Endothelial cell of umbilical vein (primary cell): ENCODE measurements at places on chromosomes 5 and 9.

- no peak for DNase-seq
Observed at GRCh38 chr5:135153661-135154060, 119.6 kb upstream of the PITX1 start.

GRCh38 chr5:135456238-135457099 lies 4.3 kb upstream of the TIFAB start:
- DNase-seq = no peak

- no peak for DNase-seq
Observed at GRCh38 chr9:110081395-110081794, 126.6 kb downstream of the C9orf152 start.

DNA sequence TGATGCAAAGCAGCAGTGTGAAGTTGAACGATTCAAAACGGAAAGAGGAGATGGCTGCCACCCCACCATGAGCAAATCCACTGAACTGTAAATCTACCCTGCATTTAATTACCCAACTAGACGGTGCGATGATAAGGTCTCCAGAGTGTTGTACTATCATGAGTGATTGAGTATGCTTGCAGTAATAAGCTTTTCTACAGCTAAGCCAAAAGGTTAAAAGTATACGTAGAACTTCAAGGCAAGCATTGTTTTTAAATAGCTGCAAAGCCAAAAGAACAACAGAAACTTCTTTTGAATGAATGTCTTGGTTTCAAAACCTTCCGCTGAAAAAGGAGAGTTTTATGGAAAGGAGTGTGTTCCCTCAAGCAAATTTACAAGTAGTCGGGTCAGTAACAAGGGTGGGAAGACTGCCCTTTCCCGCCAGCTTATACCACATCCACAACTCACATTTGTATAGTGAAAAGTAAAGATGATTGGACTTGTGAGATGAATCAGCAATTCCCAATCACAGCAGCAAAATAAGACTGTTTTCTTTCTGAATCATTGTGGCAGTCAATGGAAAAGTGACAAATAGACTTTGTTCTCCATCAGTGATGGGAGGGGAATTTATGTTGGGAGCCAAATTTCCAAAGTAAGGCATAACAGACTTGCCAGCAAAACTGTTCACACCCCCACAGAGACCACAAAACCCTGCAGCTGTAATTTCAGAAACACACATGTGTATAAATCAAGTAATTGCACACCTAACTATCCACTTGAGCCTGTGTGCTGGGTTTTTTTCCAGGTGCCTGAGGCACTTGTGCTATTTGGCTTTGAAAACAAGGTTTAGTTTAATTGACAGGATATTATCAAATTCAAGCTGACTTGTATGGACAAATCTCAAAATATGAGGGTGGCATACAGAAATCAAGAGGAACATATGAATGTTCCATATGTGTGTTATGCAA lies 407.7 kb upstream of the GRAMD2B start:
- DNase-seq = peak; percentile 18

- DNase-seq = peak; percentile 80
Observed at GRCh38 chr9:84152204-84152603, 171.6 kb downstream of the RMI1 start.

GRCh38 chr9:115615000-115615401 lies 497.0 kb upstream of the TNC start:
- DNase-seq = no peak

- no peak for DNase-seq
Observed at GRCh38 chr5:76762484-76762883, 46.6 kb downstream of the F2R start.

GRCh38 chr9:132439153-132439552 lies 29.1 kb downstream of the CFAP77 start:
- DNase-seq = no peak

- peak; percentile 79 for DNase-seq
Observed at GRCh38 chr9:131672451-131672850, 67.4 kb downstream of the RAPGEF1 start.

DNA sequence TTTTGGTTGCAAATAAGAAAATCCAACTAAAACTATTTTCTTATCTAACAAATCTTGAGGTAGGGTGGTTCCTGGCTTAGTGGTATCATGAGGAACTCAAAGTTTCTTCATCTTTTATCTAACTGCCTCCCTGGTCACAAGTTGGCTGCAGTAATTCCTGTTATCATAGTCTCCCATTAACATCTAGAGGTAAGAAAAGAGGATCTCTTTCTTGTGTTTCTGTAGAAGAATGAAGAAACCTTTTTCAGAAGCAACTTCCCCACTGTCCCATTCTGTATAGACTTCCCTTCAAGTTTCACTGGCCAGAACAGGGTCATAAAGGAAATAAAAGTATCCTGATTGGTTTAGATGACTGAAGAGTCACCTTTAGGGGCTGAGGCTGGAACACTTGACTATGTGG lies 81.8 kb upstream of the ELL2 start:
- no peak for DNase-seq

GRCh38 chr5:9786380-9787360 lies 156.5 kb upstream of the TAS2R1 start:
- DNase-seq = no peak

GRCh38 chr9:5582835-5583195 lies 46.1 kb upstream of the RIC1 start:
- DNase-seq = no peak

DNA sequence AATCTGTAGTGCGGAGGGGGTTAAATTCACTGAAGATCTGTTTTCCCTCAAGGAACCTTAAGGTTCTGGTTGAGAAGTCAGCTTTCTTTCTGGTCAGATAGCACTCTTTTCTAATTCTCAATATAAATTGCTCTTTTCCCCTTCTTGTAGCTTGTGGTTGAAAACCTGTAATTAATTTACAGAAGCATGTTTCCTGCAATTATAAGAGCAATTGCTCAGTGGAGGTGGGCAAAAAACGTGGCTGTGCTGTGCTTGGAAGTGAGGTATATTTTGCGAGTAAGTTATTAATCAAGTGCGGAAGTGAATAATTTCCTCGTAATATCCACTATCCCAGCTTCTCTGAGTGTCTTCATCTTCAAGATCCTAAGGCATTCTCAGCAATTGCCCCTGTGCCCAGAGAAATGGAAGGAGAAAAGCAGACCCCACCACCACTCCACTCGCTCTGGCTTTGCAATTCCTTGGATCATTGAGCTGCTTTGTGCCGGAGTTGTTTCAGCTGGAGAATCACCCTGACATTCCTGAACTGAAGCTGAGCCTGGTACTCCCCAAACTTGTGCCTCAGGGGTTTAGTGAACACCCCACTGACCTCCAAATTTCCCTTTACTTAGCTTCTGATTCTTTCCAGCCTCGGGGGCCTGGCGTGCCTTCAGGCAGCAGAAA lies 140.6 kb downstream of the LRRC70 start:
- no peak for DNase-seq
